ENCODE measurements at places on chromosomes 4 and X. TPM values are rescaled to one million over a fixed set of nuclear protein-coding genes. Genes with fewer than 3 reads are reported as not detected.

Gene CT83
- total RNA-seq = not detected

Gene OPN1MW
- not detected for total RNA-seq

DNA sequence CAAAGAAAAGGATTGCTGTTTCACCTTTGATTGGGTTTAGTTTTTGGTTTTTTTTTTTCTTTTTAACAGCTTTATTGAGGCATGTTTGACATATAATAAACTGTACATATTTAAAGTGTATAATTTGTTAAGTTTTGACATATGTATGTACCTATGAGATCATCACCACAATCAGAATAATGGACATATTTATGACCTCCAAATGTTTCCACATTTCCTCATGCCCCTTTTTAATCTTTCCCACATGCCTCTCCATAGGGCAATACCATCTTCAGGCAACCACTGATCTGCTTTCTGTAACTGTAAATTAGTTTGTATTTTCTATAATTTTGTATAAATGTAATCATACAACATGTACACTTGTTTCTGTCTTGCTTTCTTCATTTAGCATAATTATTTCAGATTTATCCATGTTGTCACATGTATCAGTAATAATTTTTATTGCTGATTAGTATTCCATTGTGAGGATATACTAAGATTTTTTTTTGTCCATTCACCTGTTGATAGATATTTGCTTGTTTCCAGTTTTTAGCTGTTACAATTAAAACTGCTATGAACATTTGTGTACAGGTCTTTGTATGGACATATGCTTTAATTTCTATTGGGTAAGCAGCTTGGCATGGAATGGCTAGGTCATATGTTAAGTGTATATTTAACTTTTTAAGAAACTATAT, 33.5 kb downstream of the PTPN13 start:
- no peak overlapping the region for H3K27ac ChIP-seq
- no peak for DNase-seq
- H3K27me3 ChIP-seq = no peaks in the 10 kb centered on the region
- no peaks in the 10 kb centered on the region for H3K4me1 ChIP-seq

DNA sequence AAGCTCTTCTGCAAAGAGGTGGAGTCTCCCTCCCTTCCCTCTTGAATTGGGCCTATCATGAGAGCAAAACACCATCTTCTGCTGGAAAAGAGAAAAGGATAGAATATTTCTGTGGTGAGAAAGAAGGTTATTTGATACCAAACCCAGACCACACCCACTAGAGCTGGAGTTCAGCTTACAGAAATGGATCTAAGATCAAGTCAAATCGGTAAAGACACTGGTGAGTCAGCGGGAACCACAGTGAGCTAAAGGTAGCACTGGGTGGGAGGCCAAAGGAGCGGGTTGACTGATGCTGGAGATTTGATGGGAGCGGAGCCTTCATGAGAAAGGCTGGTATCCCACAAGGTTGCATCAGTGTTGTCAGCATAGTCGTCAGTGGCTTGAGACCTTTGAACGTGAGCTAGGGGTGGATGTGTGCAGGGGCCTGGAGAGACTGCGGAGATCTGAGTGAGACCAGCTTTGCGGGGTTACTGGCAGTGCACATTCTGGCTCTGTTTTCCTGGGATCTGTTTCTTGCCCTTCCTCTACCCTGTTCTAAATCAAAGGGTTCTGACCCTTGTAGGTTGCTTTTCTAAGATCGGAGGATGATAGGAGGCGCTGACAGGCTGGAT, 106.4 kb upstream of the SCOC start:
- no peak for DNase-seq
- H3K4me1 ChIP-seq = no peaks in the 10 kb centered on the region
- no peak overlapping the region for H3K4me3 ChIP-seq
- H3K27ac ChIP-seq = peak overlapping the region; percentile 8
- no peaks in the 10 kb centered on the region for H3K27me3 ChIP-seq
- H3K36me3 ChIP-seq = no peaks in the 10 kb centered on the region

DNA sequence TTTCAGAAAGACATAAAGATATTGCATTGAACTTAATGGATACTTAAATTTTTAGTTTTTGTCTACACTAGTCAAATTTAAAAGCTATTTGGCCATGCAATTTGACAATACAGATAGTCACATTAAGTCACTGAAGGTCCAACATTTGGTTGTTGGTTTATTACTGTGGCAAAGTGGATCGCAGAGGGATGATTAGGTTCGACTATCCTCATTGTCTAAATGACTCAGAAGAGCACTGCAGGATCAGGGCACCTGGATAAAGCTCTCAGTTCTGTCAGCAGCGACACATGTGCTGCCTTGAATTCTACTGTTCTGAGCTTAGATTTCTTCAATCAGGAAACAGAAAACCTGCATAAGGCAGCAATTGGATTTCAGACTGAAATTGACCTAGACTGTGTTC, 130.7 kb downstream of the AMELX start:
- H3K4me3 ChIP-seq = no peak overlapping the region
- H3K27me3 ChIP-seq = no peaks in the 10 kb centered on the region
- H3K4me1 ChIP-seq = no peaks in the 10 kb centered on the region
- peak overlapping the region; percentile 56 for H3K27ac ChIP-seq

- H3K36me3 ChIP-seq = peaks cover 10% of the 10 kb centered on the region
- no peaks in the 10 kb centered on the region for H3K4me1 ChIP-seq
- DNase-seq = no peak
- no peaks in the 10 kb centered on the region for H3K27me3 ChIP-seq
These were observed 29.6 kb upstream of the KCNE5 start for GRCh38 chrX:109654516-109655109.

GRCh38 chrX:103754401-103754800, 22.2 kb upstream of the PLP1 start:
- DNase-seq = no peak
- H3K4me3 ChIP-seq = no peak overlapping the region
- H3K4me1 ChIP-seq = no peaks in the 10 kb centered on the region
- no peaks in the 10 kb centered on the region for H3K36me3 ChIP-seq
- no peaks in the 10 kb centered on the region for H3K27me3 ChIP-seq

Data from upper lobe of left lung (tissue), 6 donors.